Effector memory CD4-positive, alpha-beta T cell (primary cell): ENCODE measurements at places on chromosomes 4 and X.

GRCh38 chr4:115454228-115454627, 340.8 kb upstream of the NDST4 start:
- H3K4me1 ChIP-seq: no peaks in the 10 kb centered on the region
- no peaks in the 10 kb centered on the region for H3K36me3 ChIP-seq
- H3K27ac ChIP-seq: no peak overlapping the region
- H3K4me3 ChIP-seq: no peak overlapping the region
- H3K27me3 ChIP-seq: no peaks in the 10 kb centered on the region

- no peak for DNase-seq
- no peak overlapping the region for H3K27ac ChIP-seq
- peaks cover 6% of the 10 kb centered on the region for H3K36me3 ChIP-seq
- H3K27me3 ChIP-seq: no peaks in the 10 kb centered on the region
- no peak overlapping the region for H3K4me3 ChIP-seq
- no peaks in the 10 kb centered on the region for H3K4me1 ChIP-seq
These were observed 28.1 kb downstream of the CASP6 start for GRCh38 chr4:109675181-109675580.

GRCh38 chr4:113837397-113837796, 75.9 kb upstream of the CAMK2D start:
- no peaks in the 10 kb centered on the region for H3K27me3 ChIP-seq
- no peaks in the 10 kb centered on the region for H3K36me3 ChIP-seq
- no peak for DNase-seq

DNA sequence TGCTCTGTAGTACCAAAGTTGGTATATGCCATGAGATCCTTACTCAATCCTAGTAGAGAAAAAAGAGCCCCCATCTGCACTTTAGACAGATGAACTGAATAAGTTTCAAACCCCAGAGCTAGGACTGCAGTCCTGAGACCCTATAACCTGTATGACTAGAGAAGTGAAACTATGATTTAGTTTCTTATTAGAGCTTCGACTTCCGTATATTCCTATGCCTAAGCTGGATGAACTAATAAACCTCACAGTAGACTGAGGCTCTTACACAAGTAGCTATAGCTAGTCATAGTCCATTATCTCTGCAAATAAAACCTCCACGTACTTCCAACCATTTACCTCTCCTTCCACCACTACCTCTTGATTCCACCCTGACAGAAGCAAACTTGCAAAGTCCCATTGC, 6.3 kb upstream of the OTUD4 start:
- H3K27me3 ChIP-seq: no peaks in the 10 kb centered on the region
- H3K27ac ChIP-seq: no peak overlapping the region
- no peaks in the 10 kb centered on the region for H3K4me1 ChIP-seq
- no peak for DNase-seq
- no peak overlapping the region for H3K4me3 ChIP-seq

DNA sequence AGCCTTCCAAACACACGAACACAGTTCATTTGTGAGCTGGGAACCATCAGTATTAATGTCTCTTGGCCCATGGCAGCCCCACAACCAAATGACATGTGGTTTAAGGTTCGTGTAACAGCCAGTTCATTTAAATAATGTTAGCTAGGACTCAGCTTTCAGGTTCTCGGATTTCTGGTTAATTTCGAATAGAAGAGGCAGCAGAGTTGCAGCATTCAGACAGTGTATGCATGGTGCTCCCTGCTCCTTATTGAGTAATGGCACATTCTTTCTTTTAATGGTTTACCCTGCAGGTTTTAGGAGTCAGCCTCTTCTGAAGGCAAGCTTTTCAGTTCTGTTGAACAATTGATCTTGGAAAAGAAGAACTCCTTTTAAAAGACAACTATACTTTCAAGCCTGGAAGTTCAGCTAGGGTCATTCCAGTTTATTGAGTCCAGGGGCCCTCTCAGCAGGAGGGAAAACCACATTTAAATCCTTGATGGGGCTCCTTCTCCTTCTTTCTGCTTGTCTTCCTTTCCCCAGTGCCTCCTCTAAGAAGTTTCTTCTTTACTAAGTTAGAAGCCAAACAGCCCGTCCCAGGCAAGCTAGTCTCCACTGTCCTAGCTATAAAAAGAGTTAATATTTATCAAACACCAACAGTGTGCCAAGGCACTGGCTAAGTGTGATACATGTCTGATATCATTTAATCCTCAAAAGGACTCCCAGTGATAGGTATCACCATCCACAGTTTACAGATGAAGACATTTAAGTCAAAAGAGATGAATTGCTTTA, 5.0 kb upstream of the RNF175 start:
- H3K36me3 ChIP-seq: no peaks in the 10 kb centered on the region
- no peak for DNase-seq
- H3K4me3 ChIP-seq: no peak overlapping the region
- peaks cover 3% of the 10 kb centered on the region for H3K4me1 ChIP-seq
- no peak overlapping the region for H3K27ac ChIP-seq
- no peaks in the 10 kb centered on the region for H3K27me3 ChIP-seq

DNA sequence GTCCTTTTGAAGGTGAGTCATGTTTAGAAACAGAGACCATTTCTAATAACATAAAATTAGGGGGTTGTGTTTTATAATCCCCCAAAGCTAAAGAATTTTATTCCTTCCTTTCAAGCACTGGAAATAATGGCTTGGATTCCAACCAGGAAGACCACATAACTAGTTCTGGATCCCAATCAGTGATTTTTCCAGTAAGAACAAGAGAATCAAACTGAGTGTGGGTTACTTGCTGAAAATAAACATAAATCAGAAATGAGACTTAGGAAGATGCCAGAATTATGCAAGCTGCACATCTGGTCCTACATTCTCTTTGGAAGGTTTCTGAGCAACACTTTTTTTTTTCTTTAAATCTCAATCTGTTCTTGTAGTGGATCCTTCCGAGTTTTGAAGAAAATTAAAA, 76.3 kb downstream of the SOWAHB start:
- H3K27ac ChIP-seq: no peak overlapping the region
- H3K4me1 ChIP-seq: no peaks in the 10 kb centered on the region
- H3K27me3 ChIP-seq: no peaks in the 10 kb centered on the region
- no peaks in the 10 kb centered on the region for H3K36me3 ChIP-seq

DNA sequence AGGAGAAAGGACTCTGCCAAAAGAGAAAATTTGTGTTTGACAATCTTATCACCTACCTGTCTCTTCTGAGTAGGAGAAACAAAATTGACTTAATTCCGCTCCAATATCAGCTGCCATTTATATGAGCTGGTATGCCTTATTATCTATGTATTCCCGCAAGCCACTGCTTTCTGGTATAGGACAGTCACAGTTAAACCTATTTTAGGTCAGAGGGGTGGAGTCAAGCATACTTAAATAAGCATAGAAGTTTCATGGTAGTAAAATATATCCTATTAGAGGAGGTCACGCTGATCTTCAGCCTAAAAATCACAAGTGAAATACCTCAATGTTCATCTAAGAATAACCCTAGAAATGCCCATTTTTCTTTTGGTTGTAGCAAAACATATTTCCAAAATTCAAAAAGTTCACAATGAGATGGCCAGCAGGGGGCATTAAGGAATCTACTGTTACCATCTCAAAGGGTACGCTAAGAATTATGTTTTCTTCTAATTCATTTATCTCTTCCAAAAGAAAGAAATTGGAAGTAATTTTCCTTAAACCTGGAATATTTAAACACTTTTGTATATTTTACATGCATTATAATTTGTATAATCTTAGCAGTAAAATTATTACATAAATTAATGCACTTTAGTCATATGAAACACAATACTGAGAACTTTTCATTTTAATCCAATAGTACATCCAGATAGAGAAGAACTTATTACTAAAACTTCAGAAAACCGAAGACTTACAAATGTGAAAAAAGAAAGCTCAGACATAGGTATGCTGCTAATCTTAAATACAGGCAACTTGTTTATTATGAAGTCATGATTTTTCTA, 10.5 kb downstream of the PPAT start:
- no peaks in the 10 kb centered on the region for H3K36me3 ChIP-seq
- no peak overlapping the region for H3K4me3 ChIP-seq
- DNase-seq: peak; percentile 33
- H3K27me3 ChIP-seq: no peaks in the 10 kb centered on the region
- H3K4me1 ChIP-seq: no peaks in the 10 kb centered on the region

- H3K27ac ChIP-seq: no peak overlapping the region
- no peaks in the 10 kb centered on the region for H3K4me1 ChIP-seq
- H3K27me3 ChIP-seq: no peaks in the 10 kb centered on the region
- H3K36me3 ChIP-seq: no peaks in the 10 kb centered on the region
These were observed 105.0 kb upstream of the NR0B1 start for GRCh38 chrX:30414144-30414543.

- H3K27me3 ChIP-seq: no peaks in the 10 kb centered on the region
- no peaks in the 10 kb centered on the region for H3K4me1 ChIP-seq
- DNase-seq: no peak
- no peak overlapping the region for H3K4me3 ChIP-seq
These were observed 13.4 kb upstream of the PAPSS1 start for GRCh38 chr4:107733431-107733925.

DNA sequence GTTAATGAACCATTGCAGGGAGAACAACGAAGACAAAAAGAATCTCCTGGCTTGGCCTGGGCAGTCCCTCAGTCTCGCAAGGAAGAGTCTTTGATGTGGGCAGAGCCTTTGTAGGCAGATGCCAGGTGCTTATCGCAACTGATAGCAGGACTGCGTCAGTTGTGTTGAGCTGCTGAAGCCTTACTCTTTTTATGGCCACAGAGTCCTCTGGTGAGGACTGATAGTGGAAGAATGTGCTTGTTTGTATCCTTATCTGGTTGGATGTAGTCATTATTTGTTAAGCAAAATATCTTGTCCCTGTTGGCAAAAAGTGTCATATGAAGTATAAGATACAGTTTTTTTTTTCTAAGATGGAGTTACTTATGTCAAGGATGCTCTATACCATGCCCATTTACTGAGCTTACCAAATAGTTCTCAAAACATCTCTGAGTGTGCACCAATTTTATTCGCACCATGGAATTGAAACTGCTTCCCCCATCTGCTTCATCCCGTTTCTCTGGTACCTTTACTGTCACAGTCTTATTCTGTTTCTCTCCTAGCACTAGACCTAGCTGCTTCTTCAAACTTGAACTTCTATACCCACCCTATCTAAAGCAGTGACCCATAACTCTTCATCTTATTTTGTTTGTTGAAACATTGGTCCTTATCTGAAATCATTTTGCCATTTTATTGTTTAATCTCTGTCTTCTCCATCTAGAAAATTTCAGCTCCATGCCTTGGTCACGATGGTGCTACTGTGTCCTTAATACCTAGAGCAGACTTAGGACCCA, 47.0 kb upstream of the SPRY1 start:
- no peak overlapping the region for H3K27ac ChIP-seq
- no peak for DNase-seq

GRCh38 chr4:79358438-79358837, 32.6 kb upstream of the NAA11 start:
- H3K4me3 ChIP-seq: no peak overlapping the region
- no peaks in the 10 kb centered on the region for H3K4me1 ChIP-seq

- no peak for DNase-seq
- H3K27me3 ChIP-seq: no peaks in the 10 kb centered on the region
- no peak overlapping the region for H3K4me3 ChIP-seq
- no peaks in the 10 kb centered on the region for H3K36me3 ChIP-seq
- H3K4me1 ChIP-seq: no peaks in the 10 kb centered on the region
- H3K27ac ChIP-seq: no peak overlapping the region
These were observed 22.4 kb upstream of the XAGE2 start for GRCh38 chrX:52346174-52347165.

DNA sequence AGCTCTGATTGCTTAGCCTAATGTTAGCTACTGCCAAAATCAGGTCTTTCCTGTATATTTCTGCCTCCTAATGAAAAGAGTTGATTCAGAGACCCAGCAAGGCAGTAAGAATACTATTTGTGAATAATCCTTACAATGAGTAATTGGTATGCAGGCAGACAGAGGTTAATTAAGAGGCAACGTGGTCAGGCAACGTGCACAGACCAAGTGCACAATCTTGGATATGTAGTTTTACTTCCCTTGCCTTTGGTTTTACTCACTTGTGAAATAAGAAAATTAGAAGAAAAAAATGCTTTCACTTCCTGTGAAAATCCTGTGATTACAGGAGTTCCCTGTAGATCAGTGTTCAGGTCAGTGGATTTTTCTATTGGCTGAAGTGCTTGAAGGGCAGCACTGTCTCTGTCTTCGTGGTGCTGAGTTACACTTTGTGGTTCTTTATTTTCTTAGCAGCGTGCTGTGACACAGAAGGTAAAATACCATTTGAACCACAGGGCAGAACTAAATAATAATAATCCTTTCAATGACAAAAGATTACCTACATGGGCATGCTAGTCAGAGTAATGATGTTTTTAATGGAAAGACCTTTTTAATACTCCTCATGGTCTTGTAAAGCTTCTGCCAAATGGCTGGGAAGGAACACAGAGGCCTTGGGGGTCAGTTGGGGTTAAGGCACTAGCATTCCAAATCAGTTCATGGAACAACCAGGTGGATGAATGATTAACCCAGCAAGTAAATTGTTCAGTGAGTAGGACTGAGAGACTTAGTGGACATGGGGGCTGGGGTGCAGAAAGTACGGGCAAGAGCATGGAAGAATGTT, 430.9 kb downstream of the MAPK10 start:
- no peaks in the 10 kb centered on the region for H3K4me1 ChIP-seq
- no peaks in the 10 kb centered on the region for H3K36me3 ChIP-seq
- no peak overlapping the region for H3K27ac ChIP-seq
- no peak for DNase-seq
- H3K27me3 ChIP-seq: no peaks in the 10 kb centered on the region

GRCh38 chrX:23789386-23790154, 6.6 kb downstream of the SAT1 start:
- H3K27ac ChIP-seq: no peak overlapping the region
- no peak overlapping the region for H3K4me3 ChIP-seq
- peaks cover 5% of the 10 kb centered on the region for H3K36me3 ChIP-seq
- no peaks in the 10 kb centered on the region for H3K4me1 ChIP-seq
- no peak for DNase-seq

- H3K36me3 ChIP-seq: no peaks in the 10 kb centered on the region
- no peak overlapping the region for H3K27ac ChIP-seq
- H3K4me3 ChIP-seq: no peak overlapping the region
- no peaks in the 10 kb centered on the region for H3K4me1 ChIP-seq
- H3K27me3 ChIP-seq: no peaks in the 10 kb centered on the region
- no peak for DNase-seq
These were observed 34.7 kb upstream of the SORCS2 start for GRCh38 chr4:7157666-7158065.
